ENCODE measurements at places on chromosomes 3 and 15.
A peak's percentile ranks its signal among the peaks of the same experiment; 100 is the strongest.

- DNase-seq: no peak
Observed at GRCh38 chr3:113717818-113718217, 21.4 kb upstream of the USF3 start.

GRCh38 chr15:96638793-96639192, 308.3 kb downstream of the NR2F2 start:
- no peak for DNase-seq

DNA sequence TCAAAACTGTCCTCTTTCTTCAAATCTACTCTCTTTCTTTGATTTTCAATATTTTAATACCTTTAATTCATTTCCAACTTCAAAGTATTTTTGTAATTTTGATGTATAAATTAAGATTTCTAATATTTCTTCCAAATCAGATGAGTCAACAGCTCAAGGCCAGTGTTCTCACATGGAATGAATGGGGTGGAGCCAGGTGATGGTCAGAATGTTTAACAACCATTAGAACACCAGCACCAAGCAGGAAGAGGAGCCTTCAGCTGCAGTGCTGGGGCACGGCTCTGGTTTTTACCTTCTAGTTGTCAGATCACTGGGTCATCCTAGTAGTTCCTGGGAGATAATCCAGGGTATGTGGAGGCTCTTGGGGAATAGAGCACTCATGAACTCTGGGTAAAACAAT, 494.5 kb upstream of the PDZRN3 start:
- no peak for DNase-seq

- DNase-seq: no peak
Observed at GRCh38 chr3:161694682-161695564, 198.3 kb downstream of the OTOL1 start.

DNA sequence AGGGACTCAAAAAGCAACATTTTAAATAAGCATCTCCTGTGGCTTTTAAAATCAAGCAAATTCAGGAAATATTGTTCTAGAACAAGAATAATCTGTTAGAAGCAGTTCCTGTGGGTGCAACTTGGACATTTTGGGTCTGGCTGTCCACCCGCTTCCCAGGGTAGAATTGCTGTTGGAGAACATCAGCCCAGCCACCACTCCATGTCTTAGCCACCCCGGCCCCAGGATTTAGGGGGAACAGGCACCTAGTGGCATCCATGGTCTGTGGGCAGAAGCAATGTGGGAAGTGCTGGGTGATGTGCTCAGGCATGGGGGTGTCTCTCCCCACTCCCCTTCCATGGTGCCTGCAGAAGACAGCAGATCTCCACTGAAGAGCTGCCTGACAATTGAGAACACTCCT, 162.6 kb downstream of the KLF13 start:
- no peak for DNase-seq

DNA sequence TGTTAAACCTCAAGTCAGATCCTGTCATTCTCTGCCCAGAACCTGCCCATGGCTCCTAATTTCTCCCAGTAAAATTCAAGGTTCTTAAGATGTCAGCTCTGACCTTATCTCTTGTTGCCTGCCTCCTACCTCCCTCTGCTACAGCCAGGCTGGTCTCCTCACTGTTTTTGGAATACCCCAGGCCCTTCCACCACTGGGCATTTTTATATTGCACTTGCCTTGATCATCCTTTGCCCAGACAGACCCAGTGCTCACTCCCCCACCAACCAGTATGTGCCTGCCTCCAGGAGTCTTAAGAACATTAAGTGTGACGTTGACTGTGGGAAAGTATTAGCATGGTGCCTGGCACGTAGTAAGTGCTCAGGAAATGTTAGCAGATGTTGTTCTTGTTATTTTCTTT, 3.1 kb downstream of the MITF start:
- DNase-seq: no peak

GRCh38 chr3:48897460-48898376, 964 bp downstream of the SLC25A20 start:
- no peak for DNase-seq

DNA sequence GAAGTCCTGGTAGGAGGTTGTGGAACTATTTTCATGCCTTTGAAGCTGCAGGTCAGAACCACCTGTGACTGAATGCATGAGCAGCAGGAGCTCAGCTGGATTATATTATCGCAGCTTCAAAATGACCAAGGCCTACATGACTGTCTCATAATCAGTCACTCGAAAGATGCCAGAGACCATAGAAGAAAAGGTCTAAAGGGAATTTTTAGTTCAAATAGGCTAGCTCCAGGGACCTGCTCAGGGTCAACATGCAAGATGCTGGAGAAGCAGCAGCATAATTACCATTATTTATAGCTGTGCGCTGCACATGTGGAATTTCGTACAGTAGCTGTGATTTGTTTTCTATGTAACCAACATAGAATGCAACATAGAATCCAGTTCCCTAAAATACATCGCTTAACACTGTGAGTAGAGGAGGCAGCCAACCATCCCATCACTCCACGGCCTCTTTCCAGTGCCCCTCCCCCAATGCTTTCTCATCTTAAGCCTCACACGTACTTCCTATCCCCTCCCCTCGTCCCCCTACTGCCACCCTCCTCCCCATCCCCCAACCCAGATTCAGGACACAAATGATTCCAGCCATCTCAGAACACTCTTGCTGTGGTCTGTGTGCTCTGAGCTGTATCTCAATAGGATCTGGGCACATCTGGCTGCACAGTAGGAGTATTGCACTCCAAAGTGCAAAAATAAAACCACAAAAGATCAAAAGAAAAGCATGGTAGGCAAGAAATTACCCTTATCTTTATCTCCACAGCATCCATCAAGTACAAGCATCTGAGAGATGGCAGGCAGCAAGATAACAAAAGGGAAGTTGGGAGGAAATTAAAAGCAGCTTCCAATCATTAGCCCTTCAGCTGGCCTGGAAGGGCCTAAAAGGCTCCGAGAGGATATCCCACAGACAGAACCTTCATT, 352.8 kb upstream of the SEMA6D start:
- DNase-seq: no peak

DNA sequence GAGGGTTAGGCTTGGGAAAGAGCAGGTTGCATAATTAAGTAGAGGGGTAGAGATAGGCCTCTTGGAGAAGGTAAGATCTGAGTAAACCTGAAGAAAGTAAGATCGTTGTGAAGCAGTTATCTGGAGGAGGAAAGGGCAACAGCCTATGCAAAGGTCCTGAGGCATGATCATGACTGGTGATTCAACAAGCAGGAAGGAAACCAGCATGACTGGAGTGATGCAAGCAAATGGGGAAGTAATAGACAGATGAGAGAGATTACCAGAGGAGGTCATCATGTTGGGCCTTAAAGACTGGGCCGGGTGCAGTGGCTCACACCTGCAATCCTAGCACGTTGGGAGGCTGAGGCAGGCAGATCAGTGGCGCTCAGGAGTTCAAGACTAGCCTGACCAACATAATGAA, 360.2 kb downstream of the EPHB1 start:
- no peak for DNase-seq

DNA sequence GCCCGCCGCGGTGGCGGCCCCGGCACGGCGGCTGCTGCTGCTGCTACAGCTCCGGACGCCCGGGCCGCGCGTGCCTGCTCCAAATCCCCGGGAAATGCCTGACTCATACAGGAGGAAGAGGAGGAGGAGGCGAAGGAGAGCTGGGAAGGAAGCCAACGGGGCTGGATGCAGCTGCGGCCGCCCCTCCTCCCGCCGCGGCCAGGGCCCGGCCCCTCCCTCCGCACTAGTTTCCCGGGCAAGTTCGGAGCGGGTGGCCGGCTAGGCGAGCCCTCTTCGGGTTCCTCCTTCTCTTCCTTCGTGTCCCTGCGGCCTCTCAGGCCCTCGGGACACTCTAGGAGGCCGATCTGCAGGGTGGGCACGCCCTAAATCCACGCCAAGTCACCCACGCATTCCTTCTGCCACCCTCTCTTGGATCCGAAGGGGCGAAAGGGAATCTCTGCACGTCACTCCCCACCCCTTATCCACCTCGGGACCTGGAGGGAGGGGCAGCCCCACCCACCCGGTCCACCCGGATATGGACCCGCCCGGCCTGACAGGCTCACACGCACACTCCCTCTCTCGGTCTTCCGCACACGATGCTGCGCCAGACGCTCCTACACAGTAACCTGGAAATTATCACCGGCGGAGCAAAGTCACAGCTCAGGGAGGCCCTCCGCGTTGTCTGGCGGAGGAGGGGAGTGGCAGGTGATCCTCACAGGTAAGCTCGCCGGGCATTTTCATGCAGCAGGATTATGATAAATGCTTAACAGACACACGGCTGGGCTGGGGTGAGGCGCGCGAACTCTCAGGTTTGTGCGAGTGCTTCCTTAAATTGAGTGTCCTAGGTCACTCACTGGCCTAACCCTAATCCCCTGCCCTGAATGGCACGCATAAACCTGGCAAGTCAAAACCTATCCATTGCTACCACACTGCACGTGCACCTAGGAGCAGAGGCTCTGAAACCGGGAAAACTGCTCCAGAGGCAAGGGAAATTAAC, at the start of the genes OSBPL10 and ZNF860:
TSS of gene OSBPL10 (minus strand) at position 57 of the 976 bp plus-strand sequence. CDS start 83 bp downstream, outside the sequence.
TSS of gene ZNF860 (plus strand) at position 545 of the 976 bp plus-strand sequence. CDS start 7,330 bp downstream, outside the sequence.
- DNase-seq: peak; percentile 95

- no peak for DNase-seq
Observed at GRCh38 chr3:43338295-43338694, 52.0 kb downstream of the SNRK start.

DNA sequence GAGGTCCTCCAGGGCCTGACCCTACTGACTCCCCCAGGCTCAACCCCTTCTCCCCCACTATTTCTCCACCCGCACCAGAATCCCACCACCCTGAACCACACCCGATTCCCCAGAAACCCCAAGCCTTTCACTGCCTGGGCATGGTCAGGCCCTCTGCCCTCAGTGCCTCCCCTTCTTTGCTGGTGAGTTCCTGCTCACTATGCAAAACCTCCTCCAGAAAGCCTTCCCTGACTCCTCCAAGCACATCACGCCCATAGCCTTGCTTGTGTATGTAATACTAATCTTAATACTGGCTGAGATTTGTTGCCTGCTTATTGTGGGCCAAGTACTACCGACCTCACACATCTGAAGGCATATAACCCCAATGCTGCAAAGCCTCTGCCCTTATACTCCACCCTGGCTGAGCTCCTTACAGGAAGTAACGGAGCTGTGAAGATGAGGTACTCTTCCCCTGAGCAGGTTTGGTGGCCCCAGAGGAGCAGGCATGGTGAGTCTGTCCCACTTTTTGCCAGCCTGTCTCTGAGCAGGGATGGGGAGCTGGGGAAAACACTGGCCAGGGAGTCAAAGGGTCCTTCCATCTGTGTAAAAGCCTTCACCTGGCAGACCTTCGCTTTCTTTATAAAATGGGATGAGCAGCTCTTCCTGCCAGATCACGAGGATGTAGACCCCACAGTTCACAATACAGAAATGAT, 9.5 kb downstream of the RAB6B start:
- DNase-seq: no peak

DNA sequence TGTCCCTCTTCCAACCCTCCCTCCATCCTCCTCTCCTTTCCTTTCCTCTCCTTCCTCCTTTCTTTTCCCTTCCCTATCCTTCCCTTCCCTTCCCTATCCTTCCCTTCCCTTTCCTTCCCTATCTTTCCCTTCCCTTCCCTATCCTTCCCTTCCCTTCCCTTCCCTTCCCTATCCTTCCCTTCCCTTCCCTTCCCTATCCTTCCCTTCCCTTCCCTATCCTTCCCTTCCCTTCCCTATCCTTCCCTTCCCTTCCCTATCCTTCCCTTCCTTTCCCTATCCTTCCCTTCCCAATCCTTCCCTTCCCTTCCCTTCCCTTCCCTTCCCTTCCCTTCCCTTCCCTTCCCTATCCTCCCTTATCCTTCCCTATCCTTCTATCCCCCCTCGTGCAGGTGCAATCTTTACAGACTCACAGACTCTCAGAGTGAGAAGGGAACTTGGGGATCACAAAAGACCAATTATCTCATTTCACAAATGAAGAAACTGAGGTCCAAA, 31.5 kb downstream of the RASGRF1 start:
- DNase-seq: no peak

DNA sequence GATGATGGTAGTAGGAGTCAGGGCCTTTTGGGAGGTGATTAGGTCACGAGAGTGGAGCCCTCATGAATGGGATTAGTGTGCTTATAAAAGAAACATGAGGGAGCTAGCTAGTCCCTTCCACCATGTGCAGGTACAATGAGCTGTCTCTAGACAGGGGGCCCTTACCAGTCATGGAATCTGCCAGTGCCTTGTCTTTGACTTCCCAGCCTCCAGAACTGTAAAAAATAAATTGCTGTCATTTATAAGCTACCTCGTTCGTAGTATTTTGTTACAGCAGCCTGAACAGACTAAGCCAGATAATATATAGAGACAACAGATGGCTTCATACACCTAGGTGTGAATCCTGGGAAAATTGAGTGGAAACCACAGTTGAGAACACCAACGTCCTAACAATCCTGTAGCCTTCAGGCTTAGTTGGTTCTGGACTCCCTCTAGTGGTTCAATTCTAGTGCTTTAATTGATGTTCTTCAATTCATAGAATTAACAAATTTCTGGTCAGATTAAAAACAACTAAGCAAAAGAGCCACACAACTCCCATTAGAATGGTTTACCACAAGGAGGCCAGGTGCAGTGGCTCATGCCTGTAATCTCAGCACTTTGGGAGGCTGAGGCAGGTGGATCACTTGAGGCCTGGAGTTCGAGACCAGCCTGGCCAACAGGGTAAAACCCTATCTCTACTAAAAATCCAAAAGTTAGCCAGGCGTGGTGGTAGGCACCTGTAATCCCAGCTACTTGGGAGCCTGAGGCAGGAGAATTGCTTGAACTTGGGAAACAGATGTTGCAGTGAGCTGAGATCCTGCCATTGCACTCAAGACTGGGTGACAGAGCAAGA, 21.3 kb upstream of the GATM start:
- peak; percentile 58 for DNase-seq

DNA sequence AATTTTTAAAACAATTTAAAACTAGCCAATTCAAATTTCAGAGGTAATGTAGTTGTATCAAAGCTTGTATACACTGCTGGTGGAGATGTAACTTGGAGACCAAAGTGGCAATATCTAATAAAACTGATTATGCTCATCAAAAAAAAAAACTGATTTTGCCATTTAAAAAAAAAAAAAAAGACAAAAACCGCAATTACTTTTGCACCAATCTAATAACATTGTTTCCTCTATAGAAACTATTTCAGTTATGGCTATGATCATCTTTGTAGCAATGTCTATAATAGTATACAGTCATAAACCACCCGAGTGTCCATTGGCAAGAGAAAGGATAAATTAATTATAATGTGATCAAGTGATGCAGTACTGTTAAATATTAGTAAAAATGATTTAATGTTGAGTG, 149.3 kb upstream of the SEMA6D start:
- no peak for DNase-seq

GRCh38 chr15:66603301-66604179, 37.7 kb upstream of the LCTL start:
- DNase-seq: peak; percentile 65

GRCh38 chr3:158506456-158506855, 64.5 kb upstream of the MLF1 start:
- no peak for DNase-seq

DNA sequence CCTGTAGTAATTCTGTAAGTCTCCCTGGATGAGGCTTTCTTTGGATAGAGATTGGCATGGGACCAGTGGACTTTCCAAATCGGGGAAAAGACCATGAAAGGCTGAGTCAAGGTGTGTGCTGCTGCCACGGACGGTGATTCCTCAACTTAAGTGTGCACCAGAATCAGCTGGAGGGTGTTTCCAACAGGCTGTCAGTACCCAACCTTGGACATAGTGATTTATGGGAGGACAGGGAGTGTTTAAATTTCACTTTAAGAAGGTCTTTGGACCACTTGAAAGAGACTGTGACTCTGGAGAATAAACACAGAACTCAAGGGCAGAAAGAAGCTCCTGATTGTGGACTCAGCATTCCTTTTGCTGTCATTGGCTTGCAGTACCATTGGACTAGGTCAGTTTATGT, 20.4 kb upstream of the CHST2 start:
- DNase-seq: no peak
